Heart left ventricle (tissue), 16 donors: ENCODE measurements at places on chromosomes 16 and 17. TPM values are rescaled to one million over a fixed set of nuclear protein-coding genes. Genes with fewer than 3 reads are reported as not detected.

The CCL3 gene
- polyA plus RNA-seq: 0.61 TPM

DNA sequence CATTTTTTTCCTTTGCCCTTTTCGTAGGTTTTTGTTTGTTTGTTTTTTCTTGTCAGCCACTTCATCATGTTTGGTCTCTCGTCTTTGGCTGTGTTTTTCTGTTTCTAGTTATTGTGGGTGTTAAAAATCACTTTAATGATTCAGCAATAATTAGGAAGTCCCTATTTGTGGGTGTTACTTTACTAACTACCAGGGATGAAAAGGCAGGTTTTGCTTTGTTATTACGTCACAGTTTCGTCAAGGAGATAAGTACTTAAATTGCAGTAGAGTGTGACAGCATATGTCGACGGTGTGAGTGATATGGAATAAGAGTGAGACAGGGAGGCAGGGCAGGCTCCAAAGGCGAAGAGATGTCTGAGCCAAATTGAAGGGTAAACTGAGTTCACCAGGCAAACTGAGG, 479.6 kb downstream of the WWOX start:
- no peak for DNase-seq

The SDR42E2 gene
- not detected for polyA plus RNA-seq

GRCh38 chr17:42744283-42744805, 496 bp downstream of the EZH1 start:
- peak; percentile 91 for DNase-seq

- DNase-seq: no peak
Observed at GRCh38 chr16:48546774-48547173, 63.2 kb downstream of the N4BP1 start.

- DNase-seq: peak; percentile 81
Observed at GRCh38 chr17:79810130-79811010, 13.5 kb upstream of the CBX8 start.

The STAT5A gene
- 9.0 TPM for polyA plus RNA-seq

- peak; percentile 3 for DNase-seq
Observed at GRCh38 chr17:45993962-45994627, 5.0 kb upstream of the STH start.

The OR2C1 gene
- polyA plus RNA-seq: not detected

The CDH5 gene
- polyA plus RNA-seq: 62.3 TPM

GRCh38 chr17:45425125-45425983, 7.3 kb downstream of the ARHGAP27 start:
- peak; percentile 70 for DNase-seq

GRCh38 chr17:8188263-8188839, 1.6 kb downstream of the BORCS6 start:
- peak; percentile 27 for DNase-seq

- DNase-seq: peak; percentile 77
Observed at GRCh38 chr17:45293413-45294211, 23.2 kb downstream of the MAP3K14 start.

DNA sequence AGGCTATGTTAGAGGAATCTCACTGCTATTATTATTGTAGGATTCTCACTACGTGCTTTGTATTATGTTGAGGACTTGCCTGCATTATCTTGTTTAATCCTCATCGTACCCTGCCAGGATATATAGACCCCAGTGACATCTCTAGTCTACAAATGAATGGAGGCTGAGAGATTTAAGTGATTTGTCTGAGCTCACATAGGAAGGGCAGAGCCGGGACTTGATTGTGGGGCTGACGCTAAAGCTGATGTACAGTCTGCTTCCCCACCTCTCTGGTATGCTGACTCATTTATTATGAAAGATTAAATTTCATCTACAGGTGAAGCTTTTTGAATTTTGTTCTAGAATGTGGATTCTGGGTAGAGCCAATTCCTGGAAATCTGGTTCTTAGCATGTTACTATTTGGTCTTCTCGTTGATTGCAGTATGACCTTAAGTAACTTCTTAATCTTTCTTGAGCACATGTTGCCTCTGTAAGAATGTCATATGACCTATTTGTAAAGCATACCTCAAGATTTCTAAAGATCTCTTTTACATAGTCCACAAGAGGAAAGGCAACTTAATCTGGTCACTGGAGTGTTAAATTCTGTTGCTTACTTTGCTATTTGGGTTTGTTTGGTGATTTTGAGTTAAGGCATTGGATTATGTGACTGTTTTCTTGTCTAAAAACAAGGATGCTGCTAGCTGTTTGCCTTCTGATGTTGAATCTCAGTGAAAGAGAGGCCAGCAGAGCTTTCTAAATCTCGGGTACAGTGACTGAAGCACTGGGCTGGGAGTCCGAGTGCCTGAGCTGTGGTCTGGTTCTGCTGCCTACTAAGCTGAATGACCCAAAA, 12.4 kb downstream of the METTL9 start:
- DNase-seq: no peak

DNA sequence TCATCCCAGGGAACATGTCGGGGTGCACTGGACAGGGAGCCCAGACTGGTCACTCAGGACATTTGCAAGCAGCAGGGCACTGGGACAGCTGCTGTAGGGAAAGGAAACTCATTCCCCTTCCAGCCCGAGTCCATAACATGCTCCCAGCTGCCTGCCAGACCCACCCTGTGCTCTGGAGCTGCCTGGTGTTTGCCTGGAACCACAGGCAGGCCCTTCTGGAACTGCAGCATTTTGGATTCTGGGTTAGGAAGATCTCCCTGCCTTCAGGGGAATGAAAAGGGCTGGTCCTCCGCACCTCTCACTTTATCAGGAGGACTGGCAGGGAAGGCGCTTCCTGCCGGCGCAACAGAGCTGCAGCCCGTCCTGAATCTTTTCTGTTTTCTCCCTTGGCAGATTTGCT, 41.2 kb downstream of the MEAK7 start:
- peak; percentile 12 for DNase-seq

DNA sequence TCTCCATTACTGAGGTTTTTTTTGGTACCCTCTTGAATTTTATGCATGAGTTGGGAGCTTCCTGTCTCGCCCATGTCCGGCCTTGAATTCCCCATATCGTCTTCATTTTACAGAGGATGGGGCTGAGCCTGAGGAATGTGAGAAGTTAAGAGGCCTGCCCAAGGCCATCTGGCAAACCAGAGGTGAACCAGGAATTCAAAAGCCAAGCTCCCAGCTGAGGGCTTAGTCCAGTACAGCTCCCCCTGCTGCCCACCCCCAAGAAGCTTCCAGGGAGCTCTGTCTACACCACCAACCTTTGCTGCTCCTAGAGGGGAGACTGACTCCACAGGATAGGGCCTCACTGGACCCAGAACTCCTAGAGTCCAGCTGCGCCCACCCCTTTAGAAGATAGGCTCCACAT, 20.7 kb upstream of the C16orf78 start:
- no peak for DNase-seq

DNA sequence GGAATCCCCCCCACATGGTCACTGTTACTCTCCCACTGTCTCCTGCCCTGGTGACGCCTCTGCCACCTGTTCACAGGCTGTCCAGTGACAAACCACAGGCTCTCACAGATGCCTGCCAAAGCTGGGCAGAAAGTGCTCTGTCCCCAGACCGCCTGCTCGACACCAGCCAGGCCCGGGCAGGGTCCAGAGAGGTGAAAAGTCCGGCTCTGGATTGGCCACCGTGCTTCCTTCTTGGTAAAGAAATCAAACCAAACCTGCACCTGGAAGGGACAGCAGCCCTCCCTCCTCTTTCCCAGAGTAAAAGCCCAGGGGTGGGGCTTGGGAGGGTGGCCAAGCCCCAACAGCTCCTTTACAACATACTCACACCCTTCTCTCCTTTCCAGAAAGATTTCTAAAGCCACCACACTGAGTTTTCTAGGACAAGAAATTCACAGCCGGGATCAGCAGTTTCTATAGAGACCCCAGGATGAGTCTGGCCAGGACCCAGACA, 6.2 kb downstream of the PCGF2 start:
- peak; percentile 68 for DNase-seq

GRCh38 chr17:35286120-35286781, 43.4 kb downstream of the SLFN5 start:
- DNase-seq: no peak

DNA sequence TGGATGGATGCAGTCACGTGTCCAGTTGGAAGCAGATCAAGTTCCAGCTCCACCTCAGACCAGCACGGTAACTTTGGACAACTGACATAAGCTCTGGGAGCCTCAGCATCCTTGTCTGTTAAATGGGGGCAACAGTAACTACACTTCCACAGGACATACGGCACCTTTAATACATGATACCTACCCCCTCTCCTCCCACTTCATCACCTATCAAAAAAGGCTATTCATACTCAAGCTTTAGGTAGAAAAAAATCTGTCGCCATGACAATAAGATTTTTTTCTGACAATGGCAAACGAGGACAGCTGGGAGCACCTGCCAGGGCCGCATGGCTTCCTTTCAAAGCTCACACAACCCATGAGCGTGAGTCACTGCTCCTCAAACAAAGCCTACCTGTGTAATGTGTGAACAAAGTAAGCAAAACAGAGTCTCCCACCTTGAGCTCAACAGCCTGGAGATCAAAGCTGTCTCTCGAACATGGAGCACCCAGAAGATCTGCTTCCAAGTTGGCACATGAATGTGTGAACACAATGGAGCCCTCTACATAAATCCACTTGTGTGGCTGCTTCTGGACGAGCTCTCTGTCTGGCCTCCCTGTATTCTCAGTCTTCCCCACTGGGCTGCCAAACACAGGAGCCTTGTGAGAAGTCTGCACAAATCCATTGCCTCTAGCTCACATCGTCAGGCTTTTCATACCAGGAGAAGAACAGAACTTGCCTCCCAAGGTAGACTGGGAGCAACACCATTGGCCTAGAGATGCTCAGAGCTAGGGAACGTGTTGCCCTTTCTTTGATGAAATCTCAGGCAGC, 459.7 kb downstream of the SOX9 start:
- no peak for DNase-seq

- DNase-seq: no peak
Observed at GRCh38 chr17:80890196-80890920, 101.3 kb upstream of the CHMP6 start.

The CHST4 gene
- polyA plus RNA-seq: not detected

The G6PC1 gene
- polyA plus RNA-seq: not detected

DNA sequence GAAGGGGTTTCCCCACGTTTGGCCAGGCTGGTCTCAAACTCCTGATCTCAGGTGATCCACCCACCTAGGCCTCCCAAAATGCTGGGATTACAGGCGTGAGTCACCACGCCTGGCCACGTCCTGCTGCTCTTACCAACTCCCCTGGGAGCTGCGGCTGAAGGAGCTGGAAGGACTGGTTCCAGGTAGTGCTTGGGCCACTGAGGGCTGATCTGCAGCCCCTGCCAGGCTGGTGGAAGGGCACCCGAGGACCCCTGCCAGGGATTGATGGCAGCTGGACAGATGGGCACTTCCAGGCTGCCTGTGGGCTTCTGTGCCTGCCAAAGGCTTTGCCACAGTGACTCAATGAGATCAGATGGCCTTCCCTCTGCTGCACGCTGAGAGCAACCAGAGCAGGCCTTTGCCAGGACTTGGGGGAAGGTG, 2.3 kb downstream of the OXLD1 start:
- no peak for DNase-seq

- DNase-seq: no peak
Observed at GRCh38 chr17:65071861-65072260, 15.3 kb upstream of the GNA13 start.

The DLX4 gene
- 0.03 TPM for polyA plus RNA-seq
